ENCODE measurements at places on chromosomes 16 and 17.

DNA sequence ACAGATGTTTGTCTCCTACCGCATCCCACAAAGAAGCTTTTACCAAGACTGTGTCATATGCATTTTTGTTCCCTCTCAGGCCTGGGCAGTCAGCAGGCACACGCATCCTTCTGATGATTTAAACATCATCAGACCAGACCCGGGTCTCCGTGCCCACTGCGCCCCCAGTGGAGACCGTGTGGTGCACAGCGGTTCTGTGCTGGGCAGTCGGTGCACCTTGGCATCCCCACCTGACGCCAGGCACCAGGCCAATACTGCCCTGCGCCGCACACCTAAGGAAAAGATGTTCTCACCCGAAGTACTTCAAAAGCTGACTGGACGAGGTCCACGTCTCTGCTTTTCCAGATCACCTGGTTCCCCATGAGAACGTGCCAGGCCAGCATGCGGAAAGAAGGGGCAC lies 10.6 kb upstream of the PLD6 start:
- DNase-seq, result no peak

GRCh38 chr16:56888806-56889205 lies 23.8 kb downstream of the SLC12A3 start:
- no peak for DNase-seq

GRCh38 chr17:65584604-65585521 lies 23.4 kb upstream of the AXIN2 start:
- no peak for DNase-seq

- no peak for DNase-seq
These were observed 18.3 kb downstream of the PIK3R5 start for GRCh38 chr17:8947201-8947600.

DNA sequence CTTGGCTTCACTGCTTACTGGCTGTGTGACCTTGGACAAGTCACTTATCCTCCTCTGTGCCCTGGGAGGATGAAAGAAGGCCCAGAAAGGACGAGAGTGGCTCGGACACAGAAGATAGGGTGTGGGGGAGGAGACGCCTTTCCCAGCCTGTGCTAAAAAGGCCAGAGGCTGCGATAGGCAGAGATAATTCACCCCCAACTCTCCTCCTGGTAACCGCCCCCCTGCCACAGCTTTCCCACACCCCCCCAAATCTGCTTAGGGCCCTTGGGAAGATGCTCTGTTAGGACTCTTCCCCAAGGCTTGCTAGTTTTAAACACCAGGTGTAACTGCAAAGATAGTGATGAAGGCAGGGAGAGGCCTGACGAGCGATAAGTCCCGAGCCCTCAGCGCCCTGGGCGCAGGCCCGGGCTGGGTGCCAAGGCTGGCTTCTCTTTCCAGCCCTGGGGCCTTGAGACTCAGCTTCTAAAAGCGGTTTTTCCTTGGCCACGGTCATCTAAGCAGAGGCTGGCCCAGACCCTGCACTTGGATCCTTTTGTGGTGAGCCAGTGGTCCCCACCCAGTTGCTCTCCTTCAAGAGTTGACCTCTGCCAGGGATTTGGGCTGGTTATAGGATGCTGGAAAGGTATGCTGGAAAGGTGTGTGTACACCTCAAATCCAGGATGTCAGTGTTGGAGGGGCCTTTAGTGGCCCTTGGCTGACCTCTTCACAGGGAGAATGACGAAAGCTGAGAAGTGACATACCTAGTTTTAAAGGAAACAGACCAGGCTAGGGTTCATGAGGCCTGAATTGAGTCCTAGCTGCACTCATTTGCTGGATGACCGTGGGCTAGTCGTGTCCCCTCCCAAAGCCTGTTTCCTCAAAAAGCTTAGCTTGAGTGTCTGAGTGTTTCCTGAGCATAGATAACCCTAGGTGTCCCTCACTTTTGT lies 3.4 kb upstream of the PPP1R9B start:
- peak; percentile 92 for DNase-seq

DNA sequence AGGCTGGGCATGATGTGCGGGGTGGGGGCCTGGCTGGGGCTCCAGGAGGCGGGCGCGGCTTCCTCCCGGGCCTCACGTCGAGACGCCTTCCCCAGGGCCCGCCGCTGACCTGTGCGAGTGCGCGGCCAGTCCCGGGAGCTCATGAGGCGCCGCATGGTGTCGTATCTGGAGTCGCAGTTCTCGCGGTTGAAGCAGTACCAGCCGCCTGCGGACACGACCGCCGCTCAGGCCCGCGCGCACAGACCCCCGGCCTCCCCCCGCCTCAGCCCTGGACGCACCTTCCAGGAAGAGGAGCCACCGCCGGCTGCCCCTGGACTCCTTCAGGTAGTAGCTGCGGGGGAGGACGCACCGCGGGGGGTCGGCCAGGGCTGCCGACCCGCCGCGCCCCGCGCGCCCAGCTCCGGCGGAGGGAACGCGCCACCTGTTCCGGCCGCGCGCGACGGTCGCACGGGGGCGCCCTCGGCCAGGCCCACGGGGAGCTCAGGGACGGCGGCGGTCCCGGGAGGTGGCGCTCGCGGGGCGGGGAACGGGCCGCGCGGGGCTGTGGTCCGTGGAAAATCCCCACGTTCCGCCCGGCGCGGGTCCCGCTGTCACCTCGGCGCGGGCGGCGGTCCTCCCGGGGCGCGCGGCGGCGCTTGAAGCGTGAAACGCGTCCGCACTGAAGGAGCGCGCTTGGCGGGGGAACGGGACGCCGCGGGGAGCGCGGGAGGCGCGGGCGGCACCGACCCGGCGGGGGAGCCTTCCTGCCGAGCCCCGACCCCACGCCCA lies 1.4 kb downstream of the NOTUM start:
- DNase-seq, result peak; percentile 88

- no peak for DNase-seq
These were observed 5.2 kb downstream of the GRB7 start for GRCh38 chr17:39742856-39743436.

- no peak for DNase-seq
These were observed 325.9 kb downstream of the SEC14L1 start for GRCh38 chr17:77466596-77467223.

- DNase-seq, result peak; percentile 41
These were observed 2.6 kb downstream of the TSPOAP1 start for GRCh38 chr17:58325976-58326468.

Data from erythroblast (primary cell).